RKO (cell line): ENCODE measurements at places on chromosomes 13 and 19.

GRCh38 chr13:99983499-99984401, 2.2 kb downstream of the ZIC2 start:
- peak; percentile 25 for DNase-seq

DNA sequence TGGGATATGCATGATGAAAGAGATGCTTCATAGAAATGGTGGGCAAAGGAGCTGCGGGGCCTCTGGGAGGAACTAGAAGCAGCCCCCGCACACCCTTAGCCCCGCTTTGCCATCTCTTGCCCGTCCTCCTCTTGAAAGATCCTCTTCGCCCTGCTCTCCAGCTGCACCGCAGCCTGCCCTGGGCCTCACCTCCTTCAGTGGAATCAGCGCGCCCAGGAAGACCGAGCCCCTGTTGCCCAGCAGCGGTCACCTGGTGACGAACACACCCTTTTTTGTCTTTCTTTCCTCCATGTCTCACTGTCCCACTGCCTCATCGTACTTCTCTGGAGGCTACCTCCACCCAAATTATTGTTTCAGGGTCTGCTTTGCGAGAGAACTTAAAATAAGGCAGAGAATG, 807.6 kb downstream of the UQCRFS1 start:
- DNase-seq: no peak

- DNase-seq: peak; percentile 4
Observed at GRCh38 chr13:37869756-37870488, at the start of gene TRPC4. TSS of gene TRPC4 (minus strand) at chr13:37869772. CDS start at chr13:37783333, 86,439 bp downstream.

DNA sequence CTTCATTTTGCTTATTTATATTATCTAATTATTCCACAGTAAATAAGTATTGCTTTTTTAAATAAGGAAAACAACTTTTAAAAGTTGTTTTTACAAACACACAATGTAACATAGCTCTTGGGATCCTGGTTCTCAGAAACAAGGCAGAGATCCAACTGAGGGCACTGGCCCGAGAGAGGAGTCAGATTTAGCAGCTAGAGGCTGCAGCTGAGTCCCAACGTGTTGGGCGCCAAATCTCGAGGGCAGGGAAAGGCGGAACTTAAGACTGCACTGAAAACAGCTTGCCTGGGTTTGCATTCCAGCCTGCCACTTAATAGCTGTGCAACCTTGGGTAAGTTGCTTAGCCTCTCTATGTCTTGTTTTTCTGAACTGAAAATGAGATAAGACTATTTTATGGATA, 16.4 kb upstream of the WASF3 start:
- DNase-seq: no peak

- no peak for DNase-seq
Observed at GRCh38 chr13:84208246-84208910, 326.1 kb upstream of the SLITRK1 start.

DNA sequence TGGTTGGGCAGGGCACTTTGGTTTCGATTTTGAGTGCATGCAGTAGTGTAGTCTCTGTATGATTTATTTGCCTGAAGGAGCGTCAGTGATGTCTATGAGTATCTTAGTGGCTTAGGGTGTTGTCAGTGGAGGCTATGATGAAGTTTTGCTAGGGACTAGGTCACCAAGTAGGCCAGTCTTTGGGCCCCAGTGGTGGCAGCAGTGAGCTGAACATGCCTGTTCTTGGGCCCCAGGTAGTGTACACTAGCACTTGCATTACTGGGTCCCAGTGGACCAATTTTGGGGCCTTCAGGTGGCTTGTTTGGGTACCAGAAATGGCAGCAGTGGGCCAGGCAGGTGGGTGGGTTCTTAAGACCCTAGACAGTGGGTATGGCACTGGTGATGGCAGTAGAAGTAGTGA, 598.7 kb upstream of the SPRY2 start:
- DNase-seq: no peak

GRCh38 chr19:43776286-43776685, 4.5 kb downstream of the KCNN4 start:
- no peak for DNase-seq

GRCh38 chr13:111050539-111050879, 64.6 kb upstream of the ARHGEF7 start:
- DNase-seq: no peak

GRCh38 chr13:113815151-113816058, 48.5 kb downstream of the GAS6 start:
- no peak for DNase-seq
